ENCODE measurements at places on chromosomes 3 and 15.

GRCh38 chr3:59326246-59327024 is 276.6 kb upstream of the CFAP20DC start:
- DNase-seq = no peak

DNA sequence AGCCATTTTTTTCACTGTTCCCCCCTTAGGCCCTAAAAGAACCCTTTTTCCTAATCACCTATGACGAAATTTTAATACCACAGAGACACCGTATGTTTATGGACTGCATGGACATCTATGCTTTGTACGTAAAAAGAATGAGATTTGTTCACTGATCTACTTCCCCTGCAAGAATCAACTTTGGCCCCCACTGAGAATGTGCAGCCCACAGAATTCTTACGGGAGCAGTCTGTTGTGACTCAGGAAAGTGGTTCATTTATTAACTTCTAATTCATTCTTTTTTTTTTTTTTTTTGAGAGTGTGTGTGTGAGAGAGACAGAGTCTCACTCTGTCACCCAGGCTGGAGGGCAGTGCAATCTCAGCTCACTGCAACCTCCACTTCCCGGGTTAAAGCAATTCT is 17.6 kb downstream of the EIF4E3 start:
- no peak for DNase-seq

DNA sequence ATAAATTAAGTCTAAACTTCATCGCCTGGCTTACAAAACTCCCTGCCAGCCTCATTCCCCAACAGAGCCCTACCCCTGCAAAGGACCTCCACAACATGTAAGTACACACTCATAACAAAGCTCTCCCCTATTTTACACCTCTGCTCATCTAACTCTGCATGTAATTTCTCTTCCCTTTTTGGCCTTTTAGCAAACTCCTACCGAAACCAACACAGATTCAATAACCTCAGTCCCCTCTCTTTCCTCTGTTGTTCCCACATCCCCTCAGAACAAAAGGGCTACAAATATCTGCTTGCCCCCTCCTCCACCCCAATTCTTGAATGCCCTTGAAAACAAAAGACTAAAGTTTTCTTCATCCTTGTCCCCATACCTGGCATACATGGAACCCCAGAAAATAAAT is 662 bp downstream of the UBL7 start:
- DNase-seq = no peak

- DNase-seq = no peak
Measured at GRCh38 chr3:55641964-55642363, 154.9 kb upstream of the WNT5A start.

DNA sequence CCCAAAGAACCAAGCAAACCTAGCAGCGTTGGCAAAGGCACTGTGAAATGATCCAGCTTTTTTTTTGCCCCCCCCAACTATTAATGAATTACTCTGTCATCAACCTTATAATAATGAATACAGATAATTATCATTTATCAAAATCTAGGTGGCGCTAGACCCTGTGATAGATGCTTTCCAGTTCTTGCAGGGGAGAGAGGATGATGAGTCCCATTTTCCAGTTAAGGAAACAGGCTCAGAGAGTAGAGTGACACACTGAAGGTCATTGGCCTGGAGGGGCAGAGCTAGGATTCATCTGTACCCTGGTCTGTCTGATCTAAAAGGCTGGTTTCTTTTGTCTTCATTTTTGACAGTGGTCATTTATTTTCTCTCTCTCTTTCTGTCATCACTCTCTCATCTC is 5.0 kb downstream of the ACOX2 start:
- DNase-seq = no peak

GRCh38 chr15:68349151-68349550 is 71.6 kb downstream of the FEM1B start:
- DNase-seq = no peak

GRCh38 chr15:77642793-77643430 is 10.2 kb upstream of the LINGO1 start:
- DNase-seq = no peak

DNA sequence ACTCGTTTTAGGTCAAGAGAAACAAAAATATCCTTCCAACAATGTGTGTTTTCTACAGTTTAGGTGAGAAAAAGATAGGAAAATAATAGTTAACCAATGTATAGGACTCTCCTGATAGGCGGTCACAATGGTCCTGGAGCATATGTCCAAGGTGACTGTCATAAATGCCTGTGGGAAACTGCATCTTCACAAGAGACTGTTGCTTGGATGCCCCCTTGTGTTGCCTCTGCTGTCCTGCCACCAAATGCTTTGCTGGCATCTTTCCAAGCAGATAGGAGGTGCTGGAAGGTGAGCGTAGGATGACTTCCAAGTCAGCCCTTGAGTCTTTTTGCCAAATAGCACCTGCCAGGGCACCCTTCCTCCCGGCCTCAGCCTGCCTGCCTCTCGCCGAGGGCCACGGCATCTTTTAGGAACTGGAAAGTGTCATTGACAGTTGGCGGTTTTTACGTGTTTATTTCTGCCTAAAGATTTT is 24.1 kb upstream of the SACM1L start:
- no peak for DNase-seq

- DNase-seq = no peak
Measured at GRCh38 chr3:67118122-67118521, 120.0 kb downstream of the KBTBD8 start.

- no peak for DNase-seq
Measured at GRCh38 chr15:36313021-36313420, 266.4 kb upstream of the CDIN1 start.

DNA sequence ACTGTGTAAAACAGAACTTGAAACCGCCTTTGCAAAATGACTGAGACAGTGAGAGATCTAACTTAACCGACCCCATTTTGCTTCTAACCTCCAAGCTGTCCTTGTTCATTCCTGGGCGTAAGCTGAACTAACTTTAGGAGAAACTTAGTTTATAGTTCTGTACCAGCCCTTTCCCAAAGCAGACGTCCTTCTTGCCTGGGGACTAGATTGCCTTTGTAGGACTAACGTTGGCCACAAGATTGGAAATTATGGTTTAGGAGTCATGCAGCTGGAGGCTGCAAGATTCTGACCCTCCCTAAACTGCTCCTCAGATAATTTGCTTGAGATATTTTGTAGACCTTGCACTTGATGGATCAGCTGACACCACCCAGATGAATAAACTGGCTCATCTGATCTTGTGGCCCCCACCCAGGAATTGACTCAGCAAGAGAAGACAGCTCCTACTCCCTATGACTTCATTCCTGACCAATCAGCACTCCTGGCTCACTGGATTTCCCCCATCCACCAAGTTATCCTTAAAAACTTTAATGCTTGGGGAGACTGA is 219.9 kb upstream of the PROK2 start:
- no peak for DNase-seq

GRCh38 chr3:130948001-130948773 is 54.3 kb downstream of the ATP2C1 start:
- DNase-seq = no peak

DNA sequence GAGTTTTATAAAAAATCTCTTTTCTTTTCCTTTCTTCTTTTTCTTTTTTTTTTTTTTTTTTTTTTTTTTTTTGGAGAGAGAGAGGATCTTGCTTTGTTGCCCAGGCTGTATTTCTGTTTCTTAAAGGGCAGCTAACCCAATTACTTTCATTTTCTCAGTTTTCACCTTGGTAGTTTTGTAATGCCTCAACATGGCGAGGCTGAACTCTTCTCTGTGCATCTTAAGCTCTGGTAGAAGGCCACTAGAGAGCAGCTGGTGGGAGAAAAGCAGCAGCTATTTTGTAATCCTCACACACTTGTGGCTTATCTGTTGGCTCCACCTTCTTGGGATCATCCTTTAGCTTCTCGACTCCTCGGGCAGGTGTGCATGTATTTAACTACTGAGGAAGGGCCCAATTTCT is 152.2 kb upstream of the MEIS2 start:
- no peak for DNase-seq

- DNase-seq = no peak
Measured at GRCh38 chr3:159148466-159148865, 346.6 kb downstream of the MFSD1 start.

DNA sequence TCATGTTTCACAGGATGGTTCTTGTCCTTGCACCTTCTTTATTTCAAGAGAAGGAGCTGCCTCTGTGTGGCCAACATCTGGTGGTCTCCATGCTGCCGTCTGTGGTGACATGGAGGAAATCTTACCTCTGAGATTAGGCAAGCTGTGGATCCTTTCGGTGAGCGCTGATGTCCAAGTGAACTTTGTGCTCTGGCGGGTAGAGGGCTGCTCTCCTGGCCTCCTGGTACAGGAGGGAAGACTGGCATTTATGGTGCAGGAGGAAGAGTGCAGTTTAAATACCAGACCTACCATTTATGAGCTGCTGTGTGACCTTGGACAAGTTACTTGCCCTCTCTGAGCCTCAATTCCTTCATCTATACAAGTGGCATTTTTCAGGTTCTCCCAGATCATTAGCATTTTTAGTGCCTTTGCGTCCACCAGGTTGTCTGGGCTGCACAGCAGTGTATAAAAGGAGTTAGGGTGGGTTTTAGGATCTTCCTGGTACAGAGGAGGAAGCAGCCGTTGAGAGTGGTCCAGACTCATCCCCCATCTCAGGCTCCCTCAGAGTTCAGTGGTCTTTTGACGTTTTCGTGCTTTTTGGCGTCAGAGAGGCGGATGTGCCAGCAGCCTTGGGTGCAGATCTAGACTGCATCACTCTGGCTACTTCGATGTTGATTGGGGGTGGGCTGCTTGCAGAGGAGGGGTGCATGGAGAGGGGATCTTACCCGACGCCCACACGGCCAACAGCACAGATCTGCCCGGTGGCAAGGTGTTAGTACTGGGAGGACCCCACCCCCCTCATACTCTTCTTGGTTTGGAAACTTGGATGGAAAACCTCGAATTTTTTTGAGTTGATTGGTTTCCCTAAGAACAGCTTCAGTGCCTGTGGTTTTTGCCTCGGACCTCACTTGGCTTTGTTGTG is 162.2 kb downstream of the ITPR1 start:
- DNase-seq = no peak

- DNase-seq = no peak
Measured at GRCh38 chr15:64013179-64014062, 32.9 kb downstream of the DAPK2 start.

GRCh38 chr15:41622901-41623300 is 37.3 kb upstream of the MGA start:
- no peak for DNase-seq

- no peak for DNase-seq
Measured at GRCh38 chr3:49705390-49705960, 14.0 kb downstream of the AMIGO3 start.

DNA sequence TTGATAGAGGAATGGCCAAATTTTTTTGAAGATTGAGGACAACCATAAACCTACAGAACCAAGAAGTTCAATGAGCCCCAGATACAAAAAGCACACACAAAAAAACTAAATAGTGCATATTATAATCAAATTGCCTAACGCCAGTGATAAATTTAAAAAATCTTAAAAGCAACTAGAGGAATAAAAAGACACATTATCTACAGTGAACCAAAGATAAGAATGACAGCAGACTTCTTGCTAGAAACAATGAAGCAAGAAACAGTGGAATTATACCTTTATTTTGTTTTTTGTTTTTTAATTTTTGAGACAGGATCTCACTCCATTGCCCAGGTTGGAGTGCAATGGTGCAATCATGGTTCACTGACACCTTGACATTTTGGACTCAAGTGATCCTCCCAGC is 9.9 kb upstream of the SAMD7 start:
- DNase-seq = no peak

DNA sequence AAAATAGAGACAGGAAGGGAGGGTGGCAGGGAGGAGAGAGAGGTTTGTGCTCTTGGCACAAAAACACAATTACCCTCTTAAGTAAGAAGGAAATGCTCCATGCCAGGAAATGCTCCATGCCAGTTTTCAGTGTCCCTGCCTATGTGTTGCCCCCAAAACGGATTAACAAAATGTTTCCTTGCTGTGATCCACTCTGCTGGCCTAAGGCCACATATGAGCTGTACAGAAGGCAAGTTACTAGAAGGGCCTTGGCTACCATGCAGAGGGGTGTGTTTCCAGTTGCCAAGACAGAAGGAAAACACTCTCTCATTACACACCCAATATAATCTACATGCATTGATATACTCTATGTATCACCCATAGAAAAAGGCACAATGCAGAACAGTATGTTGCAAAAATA is 98.2 kb upstream of the PTPRG start:
- DNase-seq = no peak

All from activated gamma-delta T cell (primary cell).